ENCODE measurements at places on chromosomes 7 and 10.

GRCh38 chr7:30973791-30974604 is 10.2 kb downstream of the GHRHR start:
- no peaks in the 10 kb centered on the region for H3K27me3 ChIP-seq
- no peak overlapping the region for H3K4me3 ChIP-seq
- DNase-seq: no peak

- no peaks in the 10 kb centered on the region for H3K4me1 ChIP-seq
- DNase-seq: no peak
- H3K36me3 ChIP-seq: no peaks in the 10 kb centered on the region
- H3K27ac ChIP-seq: no peak overlapping the region
- H3K4me3 ChIP-seq: no peak overlapping the region
These were observed 316.4 kb upstream of the COBL start for GRCh38 chr7:51633006-51633405.

DNA sequence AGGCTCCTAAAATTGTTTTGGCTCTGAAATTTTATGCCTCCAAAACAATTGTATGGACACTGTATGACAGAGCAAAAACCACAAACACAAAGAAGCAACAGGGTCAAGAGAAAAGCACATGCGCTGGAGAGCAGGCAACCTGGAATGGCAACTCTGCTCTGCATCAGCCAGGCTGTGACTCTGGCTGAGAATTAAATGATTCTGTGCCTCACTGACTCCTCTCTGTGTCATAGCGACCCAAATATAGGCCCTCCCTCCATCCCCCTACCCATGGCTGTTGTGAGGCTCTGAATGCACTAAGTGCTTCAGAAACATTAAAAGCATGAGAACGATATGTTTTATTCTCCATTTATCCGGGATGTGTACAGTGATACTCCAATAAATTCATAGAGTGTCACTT is 24.9 kb upstream of the NEBL start:
- H3K4me1 ChIP-seq: no peaks in the 10 kb centered on the region
- H3K27me3 ChIP-seq: no peaks in the 10 kb centered on the region
- H3K36me3 ChIP-seq: no peaks in the 10 kb centered on the region
- H3K4me3 ChIP-seq: no peak overlapping the region
- DNase-seq: no peak

DNA sequence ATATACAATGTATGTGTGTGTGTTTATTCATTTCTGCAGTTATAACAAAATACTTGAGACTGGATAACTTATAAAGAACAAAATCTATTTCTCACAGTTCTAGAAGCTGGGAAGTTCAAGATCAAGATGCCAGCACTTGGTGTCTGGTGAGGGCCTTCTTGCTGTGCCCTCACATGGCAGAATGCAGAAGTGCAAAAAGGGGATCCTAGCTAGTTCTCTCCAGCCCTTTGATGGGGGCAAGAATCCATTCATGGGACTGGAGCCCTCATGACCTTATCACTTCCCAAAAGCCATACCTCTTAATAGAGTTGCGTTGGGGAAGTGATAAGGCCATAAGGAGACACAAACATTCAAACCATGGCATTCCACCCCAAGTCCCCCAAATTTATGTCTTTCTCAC is 8.4 kb downstream of the GRB10 start:
- no peaks in the 10 kb centered on the region for H3K27me3 ChIP-seq
- no peak overlapping the region for H3K4me3 ChIP-seq
- H3K4me1 ChIP-seq: no peaks in the 10 kb centered on the region

- no peak overlapping the region for H3K27ac ChIP-seq
- H3K4me3 ChIP-seq: no peak overlapping the region
- H3K4me1 ChIP-seq: no peaks in the 10 kb centered on the region
- peaks cover 81% of the 10 kb centered on the region for H3K36me3 ChIP-seq
- no peak for DNase-seq
- H3K27me3 ChIP-seq: no peaks in the 10 kb centered on the region
These were observed 19.7 kb downstream of the LIMK1 start for GRCh38 chr7:74103219-74103772.

DNA sequence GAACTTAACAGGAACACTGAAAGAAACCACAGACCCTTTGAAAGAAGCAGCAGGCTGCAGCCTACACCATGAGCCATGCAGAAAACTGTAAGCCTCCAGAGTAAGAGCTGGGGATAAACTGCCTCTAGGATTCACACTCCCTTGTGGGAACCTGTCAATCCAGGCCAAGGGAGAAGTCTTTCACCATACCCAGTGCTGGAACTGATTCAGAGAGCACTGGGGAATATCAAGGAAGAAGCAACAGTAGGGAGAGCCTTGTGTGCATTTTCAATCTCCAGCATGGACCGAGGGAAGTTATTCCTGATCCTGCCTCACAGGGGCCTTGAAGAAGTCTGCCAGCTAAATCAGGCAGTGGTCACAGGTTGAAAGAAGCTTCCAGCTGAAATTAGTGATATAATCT is 282.2 kb downstream of the AGMO start:
- H3K36me3 ChIP-seq: no peaks in the 10 kb centered on the region
- no peaks in the 10 kb centered on the region for H3K27me3 ChIP-seq
- H3K27ac ChIP-seq: no peak overlapping the region
- no peak overlapping the region for H3K4me3 ChIP-seq
- H3K4me1 ChIP-seq: no peaks in the 10 kb centered on the region
- DNase-seq: no peak

GRCh38 chr10:118800920-118801319 is 46.1 kb upstream of the CACUL1 start:
- H3K27me3 ChIP-seq: peaks cover 9% of the 10 kb centered on the region
- no peak overlapping the region for H3K4me3 ChIP-seq
- H3K36me3 ChIP-seq: no peaks in the 10 kb centered on the region
- DNase-seq: peak; percentile 27

DNA sequence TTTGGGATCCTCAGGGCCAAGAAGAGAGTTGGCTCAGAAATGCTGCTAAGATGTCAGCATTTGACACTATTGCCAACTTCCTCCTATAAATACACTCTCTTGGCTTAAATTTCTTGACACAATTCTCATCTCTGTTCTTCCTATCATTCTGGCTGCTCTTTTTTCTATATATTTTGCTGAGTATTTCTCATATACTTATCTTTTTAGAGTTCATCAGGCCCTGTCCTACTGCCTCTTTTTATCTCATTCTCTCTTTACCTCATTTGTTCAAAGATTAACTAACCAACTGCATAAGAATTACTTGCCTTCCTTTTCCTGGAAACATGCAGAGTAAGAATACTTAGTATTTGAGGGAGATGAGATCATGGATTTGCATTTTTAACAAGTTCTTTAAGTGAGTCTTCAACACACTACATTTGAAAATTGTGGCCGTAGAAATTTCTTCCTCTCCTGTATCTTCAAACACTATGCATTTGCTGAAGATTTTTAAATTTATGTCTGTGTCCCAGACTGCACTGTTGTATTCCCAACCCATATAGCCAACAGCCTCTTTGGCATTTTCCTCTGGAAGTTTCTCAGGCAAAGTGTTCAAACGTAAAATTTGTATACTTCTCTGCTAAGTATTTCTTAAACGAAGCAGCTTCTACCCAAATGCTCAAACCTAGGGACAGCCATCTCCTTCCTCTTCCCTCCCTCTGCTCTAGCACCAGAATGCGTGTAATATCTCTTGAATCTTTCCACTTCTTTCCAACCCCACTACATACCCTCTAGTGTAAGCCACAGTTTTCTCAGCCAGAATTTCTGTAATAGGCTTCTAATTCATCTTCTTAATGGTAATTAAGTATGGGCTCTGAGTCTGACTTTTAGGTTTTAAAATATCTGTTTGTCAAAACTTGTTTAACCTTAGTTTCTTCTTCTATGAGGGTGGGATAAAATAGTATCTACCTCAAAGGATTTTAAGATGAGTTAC is 35.5 kb downstream of the ARL4A start:
- no peak overlapping the region for H3K4me3 ChIP-seq
- no peak overlapping the region for H3K27ac ChIP-seq
- no peaks in the 10 kb centered on the region for H3K27me3 ChIP-seq

DNA sequence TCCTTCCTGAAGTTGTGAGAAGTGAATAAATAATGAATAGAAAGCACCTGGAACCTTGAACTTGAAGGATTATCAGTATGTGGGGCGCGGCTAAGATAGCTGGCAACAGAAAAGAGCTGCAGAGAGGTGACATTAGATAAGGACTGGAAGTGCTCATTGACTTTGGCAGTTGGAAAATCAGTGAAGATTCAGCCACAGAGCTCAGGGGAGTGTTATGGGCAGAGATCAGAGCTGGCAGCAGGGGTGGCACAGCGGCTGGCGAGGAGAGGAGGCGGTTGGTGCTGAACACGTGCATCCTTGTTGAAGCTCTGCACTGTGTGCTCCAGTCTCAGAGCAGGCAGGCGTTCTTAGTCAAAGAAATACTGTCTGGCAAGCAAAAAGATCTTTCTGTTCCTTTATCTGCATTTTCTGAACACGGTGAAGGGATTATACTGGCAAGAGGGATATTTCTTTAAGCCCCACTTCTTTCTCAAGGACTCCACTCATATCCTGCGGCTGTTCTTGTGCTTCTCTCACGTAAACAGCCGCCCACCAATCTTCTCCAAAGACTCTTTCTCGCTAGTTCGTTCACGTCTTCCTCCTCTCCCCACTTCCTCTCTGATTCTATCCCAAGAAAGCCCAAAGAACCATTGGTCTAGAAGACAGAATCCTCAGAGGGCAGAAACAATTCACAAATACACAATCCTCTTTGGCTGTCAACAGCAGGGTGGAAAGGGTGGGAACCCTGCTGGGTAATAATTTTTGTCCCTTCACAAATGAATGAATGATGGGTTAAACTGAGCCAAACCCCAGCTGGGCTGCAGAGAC is 38.6 kb upstream of the ADD3 start:
- DNase-seq: no peak
- no peak overlapping the region for H3K27ac ChIP-seq
- no peaks in the 10 kb centered on the region for H3K27me3 ChIP-seq
- H3K4me3 ChIP-seq: no peak overlapping the region

- H3K27me3 ChIP-seq: no peaks in the 10 kb centered on the region
- no peaks in the 10 kb centered on the region for H3K4me1 ChIP-seq
- H3K4me3 ChIP-seq: no peak overlapping the region
- no peak for DNase-seq
These were observed 35.0 kb upstream of the AGR3 start for GRCh38 chr7:16916738-16917137.

DNA sequence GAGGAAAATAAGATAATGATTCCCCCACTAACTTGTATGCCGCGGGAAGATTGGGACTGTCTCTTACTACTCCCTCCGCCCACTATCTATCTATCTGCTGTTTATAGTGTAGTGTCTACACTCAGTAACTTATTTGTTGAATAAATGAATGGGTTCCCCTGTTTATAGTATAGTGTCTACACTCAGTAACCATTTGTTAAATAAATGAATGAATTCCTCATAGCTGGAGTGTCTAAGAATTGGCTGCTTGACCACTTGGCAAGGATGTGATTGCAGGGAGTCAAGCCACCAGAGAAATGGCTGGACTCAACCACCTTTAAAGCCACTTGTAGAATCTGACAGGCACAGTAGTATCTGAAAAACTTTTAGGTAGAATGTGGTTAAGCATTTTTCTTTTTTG is 147.1 kb downstream of the TRIL start:
- no peak overlapping the region for H3K27ac ChIP-seq
- peaks cover 15% of the 10 kb centered on the region for H3K4me1 ChIP-seq
- DNase-seq: no peak
- no peak overlapping the region for H3K4me3 ChIP-seq

- H3K27ac ChIP-seq: no peak overlapping the region
- no peaks in the 10 kb centered on the region for H3K4me1 ChIP-seq
- no peak for DNase-seq
- no peak overlapping the region for H3K4me3 ChIP-seq
- H3K27me3 ChIP-seq: no peaks in the 10 kb centered on the region
These were observed 153.1 kb upstream of the SORCS1 start for GRCh38 chr10:107317592-107317991.

DNA sequence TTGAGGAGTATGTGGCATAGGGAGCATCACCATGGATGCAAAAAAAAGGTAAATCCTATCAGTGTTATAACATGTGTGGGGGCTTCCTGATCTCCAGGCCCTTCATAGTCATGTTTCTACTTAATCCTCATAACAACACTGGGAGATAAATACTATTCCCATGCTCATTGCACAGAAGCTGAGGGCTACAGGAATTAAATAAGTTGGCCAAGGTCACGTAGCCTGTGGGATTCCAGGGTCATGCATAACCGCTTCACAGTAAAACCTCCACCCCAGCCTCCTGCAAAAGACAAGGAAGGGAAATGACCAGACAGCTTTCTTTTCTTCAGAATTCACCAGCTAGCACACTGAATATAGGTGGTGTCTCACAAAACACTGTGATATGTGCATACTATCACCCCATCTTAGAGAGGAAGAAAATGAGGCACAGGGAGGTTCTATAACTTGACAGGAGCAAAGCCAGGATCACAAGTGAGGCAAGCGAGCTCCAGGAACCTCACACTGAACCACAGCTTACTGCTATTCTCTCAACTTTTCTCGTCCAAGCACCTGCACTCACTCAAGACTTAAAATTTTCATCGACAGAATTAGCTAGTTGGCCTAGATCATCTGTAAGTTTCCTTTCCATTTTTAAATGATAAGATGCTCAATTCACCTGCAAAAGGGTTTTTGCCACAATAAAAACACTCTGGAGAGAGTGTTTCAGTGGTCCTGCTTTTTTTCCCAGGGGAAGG is 13.4 kb downstream of the JAZF1 start:
- H3K27me3 ChIP-seq: no peaks in the 10 kb centered on the region
- H3K4me3 ChIP-seq: no peak overlapping the region
- H3K27ac ChIP-seq: no peak overlapping the region
- DNase-seq: no peak

GRCh38 chr10:6501931-6502330 is 78.1 kb downstream of the PRKCQ start:
- H3K27me3 ChIP-seq: no peaks in the 10 kb centered on the region
- no peaks in the 10 kb centered on the region for H3K36me3 ChIP-seq
- no peak overlapping the region for H3K4me3 ChIP-seq
- H3K4me1 ChIP-seq: peaks cover 14% of the 10 kb centered on the region
- H3K27ac ChIP-seq: no peak overlapping the region

GRCh38 chr10:5670662-5671375 is 4.4 kb upstream of the ASB13 start:
- no peaks in the 10 kb centered on the region for H3K27me3 ChIP-seq
- H3K36me3 ChIP-seq: no peaks in the 10 kb centered on the region
- H3K4me3 ChIP-seq: no peak overlapping the region
- H3K4me1 ChIP-seq: peaks cover 16% of the 10 kb centered on the region

- H3K27ac ChIP-seq: no peak overlapping the region
- no peak overlapping the region for H3K4me3 ChIP-seq
- H3K4me1 ChIP-seq: peaks cover 39% of the 10 kb centered on the region
- H3K36me3 ChIP-seq: no peaks in the 10 kb centered on the region
- no peaks in the 10 kb centered on the region for H3K27me3 ChIP-seq
These were observed 7.6 kb upstream of the NFE2L3 start for GRCh38 chr7:26144184-26145080.

- H3K36me3 ChIP-seq: peaks cover 4% of the 10 kb centered on the region
- no peak overlapping the region for H3K4me3 ChIP-seq
- H3K27ac ChIP-seq: no peak overlapping the region
- no peaks in the 10 kb centered on the region for H3K27me3 ChIP-seq
- H3K4me1 ChIP-seq: peaks cover 21% of the 10 kb centered on the region
- no peak for DNase-seq
These were observed 117.3 kb downstream of the HIPK2 start for GRCh38 chr7:139660317-139661042.

GRCh38 chr7:151837285-151838042 is 39.5 kb downstream of the PRKAG2 start:
- DNase-seq: peak; percentile 50
- H3K27me3 ChIP-seq: no peaks in the 10 kb centered on the region
- peaks cover 47% of the 10 kb centered on the region for H3K4me1 ChIP-seq
- peaks cover 35% of the 10 kb centered on the region for H3K36me3 ChIP-seq
- H3K27ac ChIP-seq: peak overlapping the region; percentile 88
